GM20000 (cell line): ENCODE measurements at places on chromosomes 5 and 9.

GRCh38 chr5:115375893-115376292, 79.4 kb upstream of the CCDC112 start:
- DNase-seq: no peak

DNA sequence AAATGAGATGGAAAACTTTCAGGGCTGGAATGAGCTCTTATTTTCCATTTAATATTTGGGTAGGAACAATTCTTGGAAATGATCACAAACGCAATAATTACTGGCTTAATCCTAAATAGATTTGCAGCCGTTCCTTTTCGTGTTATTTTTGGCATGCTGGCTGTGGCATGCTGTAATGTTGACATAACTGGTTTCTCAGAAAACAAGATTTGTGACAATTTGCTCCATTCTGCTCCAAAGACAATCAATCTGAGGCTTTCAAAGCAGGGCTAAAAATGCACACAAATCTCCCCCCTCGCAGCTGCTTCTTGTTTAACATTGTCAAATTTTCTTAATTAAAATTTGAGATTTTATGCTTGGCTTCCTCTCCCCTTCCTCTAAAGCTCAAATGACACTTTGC, 151.2 kb downstream of the TTC39B start:
- no peak for DNase-seq

- DNase-seq: no peak
Observed at GRCh38 chr9:124349267-124349666, 66.0 kb downstream of the PSMB7 start.

- peak; percentile 41 for DNase-seq
Observed at GRCh38 chr5:122756264-122756911, 18.5 kb upstream of the SNX2 start.

DNA sequence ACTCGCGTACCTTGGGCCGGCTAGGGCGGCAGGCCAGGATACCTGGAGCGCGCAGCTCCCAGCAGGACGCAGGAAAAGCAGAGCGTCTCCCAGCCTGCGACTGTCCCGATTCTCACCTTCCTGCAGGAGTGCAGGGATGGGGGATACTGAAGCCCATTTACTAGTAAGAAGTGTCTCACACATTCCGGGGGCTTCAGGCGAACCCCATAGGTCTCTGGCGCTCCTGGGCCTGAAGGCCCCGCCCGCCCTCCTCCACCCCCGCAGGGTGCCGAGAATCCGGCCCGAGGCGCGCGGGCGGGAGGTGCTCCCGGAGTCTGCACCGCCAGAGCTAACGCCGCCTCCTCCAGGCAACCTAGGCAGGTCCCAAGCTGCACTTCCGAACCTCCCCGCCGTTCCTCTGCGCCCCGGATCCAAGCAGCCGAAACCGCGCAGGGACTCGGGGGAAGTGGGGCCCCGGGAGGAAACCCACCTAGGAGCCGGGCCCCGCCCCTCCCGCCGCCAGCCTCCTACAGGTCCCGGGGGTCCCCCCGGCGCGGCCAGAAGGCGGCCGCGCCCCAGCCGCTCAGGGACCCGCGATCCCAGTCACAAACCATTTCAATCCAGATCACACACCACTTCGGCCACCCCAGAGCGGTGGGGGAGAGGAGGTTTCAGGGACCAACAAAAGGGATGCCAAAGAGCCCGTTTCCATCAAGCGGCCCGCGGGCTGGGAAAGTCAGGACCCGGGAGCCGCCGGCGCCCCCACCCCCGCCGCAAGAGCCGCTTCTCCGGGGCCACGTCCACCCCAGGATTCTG, 1.2 kb downstream of the ROR2 start:
- peak; percentile 54 for DNase-seq

- no peak for DNase-seq
Observed at GRCh38 chr5:55993013-55993412, 1.8 kb downstream of the IL6ST start.

DNA sequence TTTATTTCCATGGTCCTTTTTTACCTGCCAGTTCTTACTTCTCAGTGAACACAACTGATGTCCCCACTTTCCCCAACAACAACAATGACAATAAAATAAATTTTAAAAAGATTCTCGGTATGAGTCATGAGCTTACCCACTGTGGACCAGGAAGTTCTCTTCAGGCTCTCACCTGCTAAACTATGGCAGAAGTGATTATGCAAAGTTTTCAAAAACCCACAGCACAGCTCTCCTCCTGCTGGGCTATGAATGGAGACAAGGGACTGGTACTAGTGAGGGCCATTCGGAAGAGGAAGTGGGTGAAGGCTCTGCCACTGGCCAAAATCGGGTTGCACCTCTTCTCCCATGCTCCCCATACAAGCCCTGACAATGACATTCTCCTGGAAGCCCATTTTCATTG, 429.4 kb downstream of the PIK3R1 start:
- peak; percentile 51 for DNase-seq

GRCh38 chr9:27529316-27530278, at the start of gene MOB3B:
TSS of gene MOB3B (minus strand) at chr9:27529814. CDS start at chr9:27455550, 74,264 bp downstream.
- DNase-seq: peak; percentile 86

- DNase-seq: no peak
Observed at GRCh38 chr9:30506749-30507148, 1877.7 kb upstream of the ACO1 start.

- no peak for DNase-seq
Observed at GRCh38 chr5:62310426-62311143, 4.6 kb downstream of the KIF2A start.

DNA sequence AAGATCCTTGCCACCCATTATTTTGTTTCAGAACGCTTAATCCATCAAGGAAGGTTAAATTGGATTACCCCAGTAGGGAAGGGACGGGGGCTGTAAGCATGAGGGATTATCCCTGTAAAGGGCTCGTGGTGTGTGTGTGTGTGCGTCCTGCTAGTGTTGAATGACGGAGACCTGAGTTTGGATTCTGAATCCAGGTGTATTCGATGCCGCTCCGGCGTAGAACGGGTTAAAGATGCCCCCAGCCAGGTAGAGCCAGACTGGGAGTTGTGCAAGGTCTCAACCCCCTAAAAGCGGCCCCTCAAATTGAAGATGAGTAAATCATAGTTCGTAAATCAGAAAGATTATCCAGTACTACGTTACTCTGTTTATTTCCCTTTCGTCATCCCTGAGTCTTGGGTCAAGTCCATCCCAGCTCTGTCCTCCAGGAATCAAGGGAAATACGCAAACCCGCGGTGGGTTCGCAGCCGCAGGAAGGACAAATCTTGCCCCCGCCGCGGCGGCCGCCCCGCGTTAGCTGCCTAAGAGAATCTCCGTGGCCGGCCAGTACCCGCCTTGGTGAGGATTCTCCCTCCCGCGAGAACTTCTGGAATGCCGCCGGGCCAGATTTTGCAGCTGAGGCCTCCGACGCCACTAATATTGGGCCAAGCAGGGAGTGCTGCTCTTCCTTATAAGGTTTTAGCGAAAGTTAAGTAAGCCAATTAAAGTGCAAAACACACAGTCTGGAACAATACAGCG, 586 bp upstream of the MTAP start:
- DNase-seq: peak; percentile 26

DNA sequence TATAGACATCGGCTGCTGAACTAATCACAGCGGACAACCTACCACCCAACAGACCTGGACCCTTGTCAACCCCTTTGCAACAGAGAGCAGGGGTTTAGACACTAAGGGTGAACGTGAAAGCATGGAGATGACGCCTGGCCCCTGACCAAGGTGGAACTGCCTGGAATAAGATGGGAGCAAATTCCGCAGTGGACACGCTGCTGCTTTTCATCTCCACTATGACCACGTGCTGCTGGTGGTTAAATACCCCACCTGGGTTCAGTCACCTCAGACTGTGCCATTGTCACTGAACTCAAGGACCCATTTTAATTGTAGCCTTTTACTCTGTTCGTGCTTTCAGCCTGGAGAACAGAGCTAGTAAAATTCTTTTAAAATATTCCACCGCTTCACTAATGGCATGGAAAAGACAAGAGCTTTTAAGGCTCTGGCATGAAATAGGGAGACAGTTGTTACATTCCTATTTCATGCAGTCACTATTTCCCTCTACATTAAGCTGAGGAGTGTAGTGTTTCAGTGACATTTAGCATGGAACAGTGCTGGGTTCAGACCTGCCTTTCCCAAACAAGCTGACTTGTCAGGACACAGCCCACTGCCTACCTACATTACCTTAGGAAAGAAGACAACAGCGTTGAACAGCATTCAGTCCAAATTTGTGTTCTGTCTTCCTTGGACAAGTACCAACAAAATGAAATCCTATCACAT, 96.8 kb downstream of the ANKRD18B start:
- DNase-seq: no peak

DNA sequence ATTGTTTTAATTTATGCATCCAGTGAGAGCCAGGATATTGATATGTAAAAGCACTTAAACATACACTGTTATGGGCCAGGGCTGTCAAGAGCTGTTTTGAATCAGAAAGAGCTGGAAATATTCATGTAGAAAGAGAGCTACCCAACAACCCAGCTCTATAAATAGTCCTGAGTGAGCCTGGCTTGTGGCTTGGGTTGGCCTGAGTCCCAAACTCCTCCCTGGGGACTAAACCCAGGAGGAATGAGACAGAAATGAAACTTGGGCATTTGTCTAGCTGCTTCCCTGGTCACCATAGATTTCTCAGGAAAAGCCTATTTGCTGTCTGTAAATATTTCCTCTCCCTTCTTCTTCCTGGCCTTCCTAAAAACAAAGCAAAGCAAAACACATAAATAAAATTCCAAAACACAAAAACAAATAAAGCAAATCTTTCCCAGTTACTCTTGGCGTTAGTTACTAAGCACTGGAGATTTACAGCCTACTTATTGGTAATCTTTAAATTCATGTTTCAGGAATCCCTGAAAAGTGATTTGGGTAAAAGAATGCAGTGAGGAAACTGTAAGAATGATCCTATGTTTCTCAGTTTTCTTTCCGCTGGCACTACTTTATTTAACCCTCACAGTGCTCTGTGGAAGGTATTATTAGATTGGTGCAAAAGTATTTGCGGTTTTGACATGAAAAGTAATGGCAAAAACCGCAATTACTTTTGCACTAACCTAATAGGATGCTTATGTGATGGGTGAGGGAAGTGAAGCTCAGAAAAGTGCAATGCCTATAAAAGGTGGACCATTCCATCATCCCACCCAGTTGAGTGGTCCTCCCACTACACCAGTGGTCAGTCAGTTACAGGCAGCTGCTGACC, 111.8 kb downstream of the CARTPT start:
- DNase-seq: no peak
